ENCODE measurements at places on chromosomes 5 and 9.

GRCh38 chr9:131266266-131267229 is 9.8 kb downstream of the FAM78A start:
- no peak for DNase-seq

- DNase-seq: no peak
Observed at GRCh38 chr9:20408513-20408912, 213.8 kb downstream of the MLLT3 start.

- no peak for DNase-seq
Observed at GRCh38 chr5:173243831-173244305, 8.9 kb upstream of the NKX2-5 start.

DNA sequence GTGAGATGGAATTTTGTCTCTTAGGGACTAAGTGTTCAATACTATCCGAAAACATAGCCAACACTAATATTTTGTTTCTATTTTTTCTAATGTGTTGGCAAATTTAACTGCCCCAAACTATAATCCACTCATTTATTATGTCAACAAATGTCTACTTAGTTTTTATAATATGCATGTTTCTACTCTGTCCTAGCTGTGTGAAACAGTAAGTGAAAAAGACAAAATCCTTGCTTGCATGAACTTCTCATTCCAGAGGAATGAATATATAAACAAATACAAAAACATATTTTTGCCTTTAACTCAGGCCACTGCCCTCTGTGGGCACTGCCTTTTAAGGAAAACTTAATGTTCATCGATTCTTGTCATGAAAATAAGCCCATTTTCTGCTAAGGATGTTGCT is 1275.4 kb upstream of the CDH18 start:
- DNase-seq: no peak

GRCh38 chr5:148839960-148840359 is 13.5 kb downstream of the ADRB2 start:
- DNase-seq: no peak

GRCh38 chr5:115639377-115639776 is 13.5 kb upstream of the TMED7 start:
- DNase-seq: no peak

DNA sequence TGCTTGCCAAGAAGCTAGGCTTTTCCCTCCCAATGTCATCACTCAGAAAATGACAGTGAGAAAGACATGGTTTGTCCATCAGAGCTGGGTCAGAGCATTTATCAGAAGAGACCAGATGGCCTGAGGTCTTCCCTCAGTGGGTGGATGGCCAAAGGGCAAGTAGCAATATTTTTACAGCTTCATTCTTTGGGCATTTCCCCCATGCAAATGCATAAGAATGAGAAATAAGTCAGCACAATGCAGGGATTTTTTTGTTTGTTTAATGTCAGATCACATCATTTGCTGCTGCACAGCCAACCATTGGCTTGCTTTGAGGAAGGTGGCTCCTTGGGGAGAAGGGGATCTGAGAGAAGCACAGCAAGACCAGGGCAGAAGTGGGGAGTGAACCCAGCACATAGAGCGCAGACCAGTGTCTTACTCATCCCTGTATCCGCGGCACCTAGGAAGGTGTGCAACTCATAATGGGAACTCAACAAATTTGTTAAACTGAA is 209.6 kb downstream of the SEMA6A start:
- no peak for DNase-seq

DNA sequence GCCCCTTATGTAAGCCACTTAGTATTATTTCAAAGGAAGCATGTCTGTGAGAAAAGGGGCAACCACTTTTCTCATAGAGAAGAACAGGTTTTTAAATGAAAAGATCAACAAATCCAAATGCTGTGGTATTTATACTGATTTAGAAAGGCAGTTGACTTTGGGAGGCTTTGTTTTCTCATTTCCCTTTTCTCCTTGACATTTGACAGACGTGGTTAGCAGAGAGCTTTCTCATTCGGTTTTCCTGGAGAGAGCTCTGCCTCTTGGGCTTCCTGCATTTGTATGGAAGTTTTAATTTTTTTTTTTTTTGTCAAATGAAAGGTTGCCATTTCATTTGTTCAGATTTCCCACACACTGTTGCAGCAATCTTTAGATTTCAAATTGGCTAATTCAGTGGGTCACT is 62.5 kb downstream of the EXOSC2 start:
- DNase-seq: no peak

DNA sequence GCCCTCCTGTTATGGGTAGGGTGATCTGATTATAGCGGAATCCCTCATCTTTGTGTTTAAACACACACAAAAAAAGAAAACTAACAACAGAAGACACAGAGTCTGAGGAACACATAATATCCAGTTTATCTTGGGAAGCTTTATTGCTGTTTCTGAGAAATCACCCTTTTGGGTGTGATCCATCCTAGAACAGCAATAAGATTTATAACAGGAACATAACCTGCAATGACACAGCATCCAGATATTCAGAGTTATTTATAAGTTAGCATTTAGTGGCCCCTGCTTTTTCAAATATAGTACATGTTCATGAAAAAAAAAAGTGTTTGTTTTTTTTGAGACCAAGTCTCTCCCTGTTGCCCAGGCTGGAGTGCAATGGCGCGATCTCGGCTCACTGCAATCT is 79.9 kb downstream of the RFK start:
- no peak for DNase-seq

DNA sequence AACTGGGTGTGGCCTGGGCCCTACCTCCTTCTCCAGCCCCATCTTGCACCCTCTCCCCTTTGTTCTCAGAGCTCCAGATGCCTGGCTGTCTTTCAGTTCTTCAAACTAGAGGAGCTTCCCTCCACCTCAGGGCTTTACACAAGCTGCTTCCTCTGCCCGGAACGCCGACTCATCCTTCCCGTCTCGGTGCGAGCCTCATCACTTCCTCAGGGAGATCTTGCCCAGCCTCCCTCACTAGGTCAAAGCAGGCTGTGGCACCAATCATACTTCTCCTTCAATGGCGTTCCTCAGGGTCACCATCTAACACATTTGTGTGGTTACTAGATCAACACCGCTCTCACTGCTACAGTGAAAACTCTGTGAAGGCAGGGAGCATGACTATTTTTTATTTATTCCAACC is 56.2 kb upstream of the ZSWIM6 start:
- DNase-seq: no peak

DNA sequence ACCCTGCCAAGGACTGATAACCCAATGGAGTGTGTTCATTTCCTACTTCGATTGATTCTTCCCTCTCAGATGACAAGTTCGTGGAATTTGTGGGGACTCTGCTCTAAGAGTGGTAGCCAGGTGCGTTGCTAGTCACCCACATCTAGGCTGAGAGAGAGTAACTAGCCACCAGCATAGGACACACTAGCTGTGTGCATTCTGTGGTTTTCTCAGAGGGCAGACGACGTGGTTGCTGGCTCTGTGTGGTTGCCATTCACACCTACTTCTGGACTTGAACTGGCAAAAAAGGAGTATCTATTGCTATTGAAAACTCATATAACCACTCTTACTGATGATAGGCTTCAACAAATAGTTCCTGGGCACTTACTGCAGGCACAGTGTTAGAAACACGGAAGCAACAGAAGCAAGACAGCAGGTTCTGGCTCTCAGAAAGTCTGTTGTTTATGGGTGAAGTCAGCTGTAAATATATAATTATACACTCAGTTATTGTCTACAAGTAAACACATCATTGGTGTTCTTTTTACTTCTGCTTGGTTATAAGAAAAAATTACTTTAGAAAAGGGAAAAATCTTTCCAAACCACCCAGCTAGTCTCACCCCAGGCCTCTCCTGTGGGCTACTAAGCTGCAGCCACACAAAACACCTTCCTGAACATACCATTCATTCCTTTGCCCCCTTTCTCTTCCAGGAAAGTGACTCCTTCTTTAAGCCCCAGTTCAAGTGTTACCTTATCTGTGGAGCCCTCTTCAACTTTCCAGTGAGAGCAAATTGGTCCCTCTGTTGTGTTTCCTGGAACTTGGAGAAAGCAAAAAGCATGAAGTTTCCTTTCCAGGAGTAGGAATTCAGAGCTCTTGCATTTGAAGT is 151.1 kb upstream of the HAPLN1 start:
- no peak for DNase-seq

- DNase-seq: no peak
Observed at GRCh38 chr9:37029304-37029775, 4.7 kb downstream of the PAX5 start.

DNA sequence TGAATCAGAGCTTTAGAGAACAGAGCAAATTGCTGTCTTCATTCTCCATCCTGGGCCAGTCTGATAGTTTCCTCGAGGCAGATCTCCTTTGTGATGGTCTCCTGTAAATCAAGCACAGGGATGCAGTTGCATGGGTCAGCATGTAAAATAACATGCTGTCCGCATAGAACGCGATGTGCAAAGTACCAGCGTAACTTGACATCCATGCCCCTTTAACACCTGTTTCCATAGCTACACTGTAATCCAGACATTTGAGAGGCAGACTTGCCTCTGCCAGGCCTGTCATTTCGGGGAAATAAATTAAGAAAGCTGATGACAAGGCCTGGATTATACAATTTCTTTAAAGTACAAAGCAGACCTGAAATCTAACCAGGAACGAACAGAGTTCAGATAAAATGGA is 413.5 kb downstream of the TLE4 start:
- no peak for DNase-seq

GRCh38 chr9:6449645-6450044 is 36.6 kb downstream of the UHRF2 start:
- DNase-seq: no peak

DNA sequence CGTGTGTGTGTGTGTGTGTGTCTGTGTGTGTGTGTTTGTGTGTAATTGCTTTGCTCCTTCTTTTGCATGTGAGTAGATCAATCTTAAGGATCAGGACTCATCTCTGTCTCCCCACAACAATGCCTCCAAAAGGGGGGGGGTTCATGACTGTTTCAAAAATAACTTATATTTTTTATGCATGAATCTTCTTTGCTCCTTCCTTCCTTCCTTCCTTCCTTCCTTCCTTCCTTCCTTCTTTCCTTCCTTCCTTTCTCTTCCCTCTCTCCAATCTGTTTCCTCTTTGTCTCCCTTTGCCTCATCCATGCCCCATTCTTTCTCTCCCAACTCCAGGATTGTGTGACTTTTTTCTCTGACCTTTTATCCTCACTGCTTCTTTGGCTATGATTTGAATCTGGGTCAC is 126.4 kb upstream of the OSMR start:
- DNase-seq: no peak

GRCh38 chr9:27701587-27701986 is 128.3 kb upstream of the C9orf72 start:
- no peak for DNase-seq

DNA sequence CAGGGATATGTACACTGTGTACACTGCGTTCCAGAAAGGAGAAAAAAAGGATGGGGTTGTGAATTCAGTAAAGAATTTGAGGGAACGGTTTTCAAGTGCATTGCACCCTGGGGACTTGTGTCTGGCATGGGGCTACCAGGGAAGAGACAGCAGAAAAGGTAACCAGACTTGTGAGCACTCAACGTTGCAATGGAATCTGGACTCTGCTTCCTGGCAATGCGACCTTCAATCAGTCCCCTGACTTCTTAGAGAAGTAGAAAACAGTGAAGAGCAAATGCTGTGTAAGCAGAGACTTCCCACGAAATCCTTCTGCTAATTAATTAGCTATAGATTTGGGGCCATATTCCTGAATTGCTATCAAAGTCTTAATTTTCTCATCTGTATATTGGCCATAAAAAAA is 36.3 kb downstream of the MACIR start:
- no peak for DNase-seq

- no peak for DNase-seq
Observed at GRCh38 chr5:14953075-14953607, 81.6 kb upstream of the ANKH start.

DNA sequence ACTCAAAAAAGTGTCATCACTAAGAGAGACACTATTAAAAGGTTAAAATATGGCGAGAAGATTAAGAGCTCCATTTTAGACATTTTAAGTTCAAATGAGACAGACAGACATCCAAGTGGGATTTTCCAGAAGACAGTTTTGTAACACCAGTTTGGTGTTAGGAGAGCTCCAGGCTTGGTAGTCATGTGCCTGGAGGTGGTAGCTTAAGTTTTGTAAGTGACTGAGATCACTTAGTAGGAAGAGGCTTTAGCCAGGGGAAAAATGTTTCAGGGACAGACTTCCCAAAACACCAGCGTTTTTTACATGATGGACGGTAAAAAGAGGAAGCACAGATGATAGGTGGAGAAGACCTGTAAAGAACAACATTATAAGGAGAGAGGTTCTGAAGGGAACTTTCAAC is 150.3 kb downstream of the GIN1 start:
- no peak for DNase-seq

GRCh38 chr5:62041156-62041756 is 264.8 kb upstream of the KIF2A start:
- DNase-seq: no peak

DNA sequence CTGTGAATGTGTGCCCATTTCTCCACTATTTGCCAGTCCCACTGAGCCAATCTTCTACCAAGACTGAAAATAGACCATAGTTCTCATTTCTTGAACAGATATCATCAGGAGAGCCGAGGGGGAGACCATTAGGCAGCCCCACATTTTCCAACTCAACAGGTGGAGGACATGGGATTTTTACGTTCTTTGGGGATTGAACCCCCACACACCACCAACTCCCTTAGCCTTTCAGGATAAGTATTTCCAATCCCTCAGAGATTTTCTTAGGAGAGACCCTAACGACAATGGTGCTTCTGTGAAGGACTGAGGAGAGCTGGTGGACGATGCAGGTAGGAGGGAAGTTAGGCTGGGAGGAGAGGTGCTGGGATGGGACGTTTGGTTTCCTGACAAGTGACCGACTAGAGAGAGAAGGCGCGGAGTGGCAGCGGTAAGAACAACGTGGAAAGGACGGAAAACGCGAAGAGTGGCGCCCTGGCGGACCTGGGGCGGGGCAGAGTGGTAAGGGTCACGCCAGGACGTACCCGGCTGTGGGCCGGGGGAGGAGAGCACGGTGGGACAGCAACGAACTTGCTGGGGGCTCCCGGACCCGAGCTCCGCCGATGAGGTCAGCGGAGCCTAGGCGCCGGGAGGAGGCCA is 681 bp upstream of the CHSY3 start:
- DNase-seq: no peak

- no peak for DNase-seq
Observed at GRCh38 chr9:38368731-38369130, 23.8 kb upstream of the ALDH1B1 start.

DNA sequence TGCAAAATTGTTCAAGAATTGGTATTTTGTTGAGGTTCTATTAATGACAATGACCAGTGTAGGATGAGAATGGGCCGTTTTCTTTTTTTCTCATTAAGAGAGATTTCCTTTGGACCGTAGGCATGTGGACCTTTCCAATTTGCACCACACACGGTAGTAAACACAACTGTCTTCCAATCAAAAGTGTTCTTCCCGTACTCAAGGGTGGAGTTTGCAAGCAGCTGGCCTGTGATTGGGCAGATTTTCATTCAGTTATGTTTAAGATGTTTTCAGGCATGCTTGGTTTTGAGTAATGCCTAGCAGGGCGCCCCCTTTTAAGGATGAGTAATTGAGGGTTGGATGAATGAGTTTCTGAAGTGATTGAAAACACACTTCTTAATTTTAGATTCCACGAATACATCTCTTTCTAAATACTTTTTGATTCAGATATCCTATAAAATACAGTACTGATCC is 2.5 kb downstream of the KDM3B start:
- peak; percentile 34 for DNase-seq

All from activated CD4-positive, alpha-beta T cell treated with anti-CD3 and anti-CD28 coated beads, Interleukin-2, amount 50 U/mL, for 4 hours (primary cell).